ENCODE measurements at places on chromosomes 16 and 17.

- DNase-seq, result no peak
Measured at GRCh38 chr17:63543822-63544420, 6.4 kb upstream of the DCAF7 start.

- DNase-seq, result no peak
Measured at GRCh38 chr17:16158714-16159113, 56.6 kb downstream of the NCOR1 start.

GRCh38 chr16:27414788-27415431 lies 12.9 kb downstream of the IL21R start:
- DNase-seq, result no peak

DNA sequence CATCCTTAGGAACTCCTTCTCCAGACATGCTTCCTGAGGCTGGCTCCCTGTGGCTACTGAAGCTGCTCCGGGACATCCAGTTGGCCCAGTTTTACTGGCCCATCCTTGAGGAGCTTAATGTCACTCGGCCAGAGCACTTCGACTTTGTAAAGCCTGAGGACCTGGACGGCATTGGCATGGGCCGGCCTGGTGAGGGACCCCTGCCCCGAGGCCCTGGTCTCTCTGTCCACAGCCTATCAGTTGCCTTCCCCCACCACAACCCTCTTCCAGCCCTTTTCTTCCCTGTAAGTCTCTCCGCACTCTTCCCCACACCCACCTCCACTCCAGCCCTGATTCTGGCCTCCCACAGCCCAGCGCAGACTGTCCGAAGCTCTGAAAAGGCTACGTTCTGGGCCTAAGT lies 2.0 kb downstream of the TNK1 start:
- DNase-seq, result no peak

- no peak for DNase-seq
Measured at GRCh38 chr17:40956401-40957254, 10.1 kb downstream of the KRT39 start.

DNA sequence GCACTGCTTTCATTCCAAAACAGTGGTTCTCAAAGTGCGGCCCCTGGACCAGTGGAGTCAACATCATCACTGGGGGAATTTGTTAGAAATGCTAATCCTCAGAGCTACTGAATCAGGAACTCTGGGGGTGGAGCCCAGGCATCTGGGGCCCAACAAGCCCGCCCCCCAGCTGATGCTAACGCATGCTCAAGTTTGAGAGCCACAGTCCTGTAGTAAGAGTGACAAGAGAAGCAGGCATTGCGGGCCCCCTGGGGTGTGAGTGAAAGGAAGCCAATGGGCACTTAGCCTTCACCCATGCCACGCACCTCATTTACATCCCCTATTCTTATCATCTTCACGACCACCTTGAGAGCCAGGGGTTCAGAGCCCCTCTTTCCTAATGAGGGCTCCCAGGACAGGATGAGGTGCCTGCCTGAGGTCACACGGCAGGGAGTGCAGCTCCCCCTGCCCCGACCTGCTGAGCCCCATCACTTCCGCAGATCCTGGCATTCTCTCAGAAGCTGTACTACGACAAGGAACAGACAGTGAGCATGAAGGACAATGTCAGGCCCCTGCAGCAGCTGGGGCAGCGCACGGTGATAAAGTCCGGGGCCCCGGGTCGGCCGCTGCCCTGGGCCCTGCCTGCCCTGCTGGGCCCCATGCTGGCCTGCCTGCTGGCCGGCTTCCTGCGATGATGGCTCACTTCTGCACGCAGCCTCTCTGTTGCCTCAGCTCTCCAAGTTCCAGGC lies 9.1 kb downstream of the CA4 start:
- DNase-seq, result no peak

DNA sequence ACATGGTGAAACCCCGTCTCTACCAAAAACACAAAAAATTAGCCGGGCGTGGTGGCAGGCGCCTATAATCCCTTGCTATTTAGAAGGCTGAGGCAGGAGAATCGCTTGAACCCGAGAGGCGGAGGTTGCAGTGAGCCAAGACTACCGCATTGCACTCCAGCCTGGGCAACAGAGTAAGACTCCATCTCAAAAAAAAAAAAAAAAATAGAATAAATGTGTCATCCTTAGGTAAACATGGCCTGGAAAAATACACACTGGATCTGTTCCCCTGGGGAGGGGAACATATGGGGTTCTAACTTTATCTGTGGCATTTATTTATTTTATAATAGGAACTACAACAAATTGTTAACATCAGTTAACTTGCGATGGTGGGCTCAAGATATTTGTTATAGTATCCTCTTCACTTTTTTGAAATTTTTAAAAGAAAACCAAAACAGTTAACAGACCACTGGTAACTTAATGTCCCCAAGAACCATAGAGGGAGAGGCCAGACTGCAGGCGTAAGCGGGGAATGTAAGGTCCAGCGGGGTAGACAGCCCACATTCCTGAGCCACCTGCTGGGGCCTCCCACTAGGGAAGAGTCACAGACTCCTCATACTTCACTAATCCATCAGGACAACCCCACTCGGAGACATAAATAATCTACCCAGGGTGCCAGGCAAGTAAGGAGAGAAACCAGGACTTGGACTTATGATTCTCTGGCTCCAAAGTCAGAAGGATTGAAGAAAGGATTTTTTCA lies 12.5 kb upstream of the TXNDC11 start:
- DNase-seq, result no peak

DNA sequence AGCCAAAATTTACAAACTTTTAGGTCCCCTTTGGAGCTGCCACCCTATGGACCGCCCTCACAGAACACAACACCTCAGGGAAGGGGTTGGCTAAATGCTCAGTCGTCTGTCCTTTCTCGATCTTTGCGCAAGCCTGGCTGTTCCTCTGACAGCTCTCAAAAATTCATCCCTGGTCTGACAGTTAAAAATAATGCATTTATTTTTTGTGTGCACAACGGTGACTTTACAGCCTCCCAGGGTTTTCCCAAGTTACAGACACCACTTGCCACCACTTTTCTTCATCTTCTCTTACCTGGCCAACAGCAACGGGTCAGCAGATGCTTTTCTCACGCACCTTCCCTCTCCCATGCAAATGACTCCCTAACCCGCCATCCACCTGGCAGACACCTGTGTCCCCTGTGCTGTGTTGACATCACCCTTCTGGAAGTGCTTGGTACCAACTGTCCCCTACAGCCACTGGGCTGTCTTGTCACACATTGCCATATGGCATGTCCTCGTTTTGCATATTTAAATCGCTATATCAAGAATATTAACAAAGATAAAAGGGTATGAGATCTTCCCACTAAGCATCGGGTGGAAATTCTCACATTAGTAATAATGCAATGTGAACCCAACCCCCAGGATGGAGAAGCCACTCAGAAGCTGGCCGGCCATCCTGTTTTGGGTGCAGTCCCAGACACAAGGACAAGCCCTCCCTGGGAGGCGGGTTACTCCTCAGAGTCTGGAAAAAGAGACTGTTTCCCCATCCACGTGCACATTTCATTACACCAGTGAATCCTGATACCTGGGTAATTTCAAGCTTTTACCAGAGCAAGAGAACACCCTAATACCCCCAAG lies 187.0 kb downstream of the ZFHX3 start:
- DNase-seq, result no peak

- DNase-seq, result peak; percentile 46
Measured at GRCh38 chr17:77440560-77440981, 299.8 kb downstream of the SEC14L1 start.

DNA sequence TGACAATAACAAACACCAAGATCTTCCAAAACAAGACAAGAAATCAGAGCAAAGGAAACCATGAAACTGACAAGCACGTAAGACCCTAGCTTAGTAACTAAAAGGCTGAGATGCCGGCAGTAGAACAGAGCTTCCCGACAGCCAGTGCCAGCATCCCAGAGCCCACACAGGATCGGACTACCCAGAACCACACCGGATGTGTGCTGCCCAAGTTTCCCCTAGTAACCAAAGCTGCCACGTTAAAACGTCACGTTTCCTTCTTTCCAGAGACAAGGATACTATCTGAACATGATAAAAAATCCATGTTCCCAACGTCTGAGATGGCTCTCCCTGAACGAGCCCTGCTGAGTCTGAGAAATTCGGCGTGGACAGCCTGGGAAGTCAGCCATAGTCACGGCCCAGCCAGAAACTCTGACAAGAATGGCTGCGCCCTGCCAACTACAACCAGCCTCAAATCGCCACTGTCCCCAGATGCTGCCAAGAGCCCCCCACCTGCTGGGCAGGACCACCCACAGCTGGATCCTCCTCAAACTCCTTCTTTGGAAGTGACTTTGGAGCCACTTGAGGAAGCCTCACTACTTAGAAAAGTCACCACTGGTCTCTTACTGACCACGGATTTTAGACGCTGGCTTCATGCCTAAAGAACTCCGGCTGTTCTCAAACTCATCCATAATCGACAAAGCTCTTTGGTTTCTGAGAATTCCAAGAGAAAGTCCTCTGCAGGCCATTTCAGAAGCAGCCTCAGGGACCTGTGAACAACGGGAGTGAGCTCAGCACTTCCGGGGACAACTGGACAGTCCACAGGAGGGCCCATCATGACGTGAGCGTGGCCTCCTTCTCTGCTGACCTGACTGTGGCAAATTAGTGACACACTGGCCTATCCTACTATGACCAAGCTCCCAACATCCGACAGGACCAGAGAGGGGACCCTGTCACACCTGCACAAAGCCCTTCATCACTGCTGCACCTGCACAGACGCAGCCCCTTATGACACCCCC lies 16.7 kb downstream of the CCDC57 start:
- no peak for DNase-seq

DNA sequence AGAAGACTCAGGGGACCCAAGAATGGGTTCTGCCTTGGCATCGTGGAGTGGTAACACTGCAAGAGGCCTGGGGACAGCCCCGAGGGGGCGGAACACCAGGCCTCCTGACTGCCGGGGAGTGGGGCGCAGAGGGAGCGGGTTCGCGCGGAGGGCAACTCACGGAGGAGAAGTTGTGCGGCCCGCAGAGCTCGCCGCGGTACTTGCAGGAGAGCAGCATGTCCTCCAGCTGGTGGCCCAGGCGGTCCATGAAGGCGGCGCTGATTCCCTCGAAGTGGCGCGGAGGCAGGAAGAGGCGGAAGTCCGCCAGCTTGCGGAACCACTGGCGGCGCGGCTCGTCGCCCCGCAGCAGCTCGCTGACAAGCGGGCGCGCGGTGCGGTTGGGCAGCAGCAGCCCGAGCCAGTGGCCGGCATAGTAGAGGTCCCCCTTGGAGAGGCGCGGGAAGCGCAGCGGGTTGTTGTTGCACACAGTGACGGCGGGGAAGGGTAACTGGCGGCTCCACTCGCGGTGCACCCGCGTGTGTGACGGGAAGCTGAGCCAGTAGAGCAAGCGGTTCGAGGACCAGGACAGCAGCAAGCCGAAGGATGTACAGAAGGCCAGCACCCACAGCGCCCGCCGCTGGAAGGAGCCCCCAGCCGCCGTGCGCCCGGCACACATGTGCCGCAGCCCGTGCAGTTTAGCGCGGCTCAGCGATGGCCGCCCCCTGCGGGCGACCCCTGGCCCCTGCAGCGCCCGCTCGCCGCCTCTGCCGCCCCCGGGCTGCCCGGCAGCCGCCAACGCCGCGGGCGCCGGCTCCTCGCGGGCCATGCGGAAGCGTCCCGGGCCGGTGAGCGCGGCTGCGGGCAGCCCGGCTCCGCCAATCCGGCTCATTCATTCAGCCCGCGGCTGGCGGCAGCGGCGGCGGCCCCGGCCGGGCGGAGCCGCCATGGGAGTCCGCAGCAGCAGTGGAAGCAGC lies 1.6 kb downstream of the ASIC2 start:
- no peak for DNase-seq

DNA sequence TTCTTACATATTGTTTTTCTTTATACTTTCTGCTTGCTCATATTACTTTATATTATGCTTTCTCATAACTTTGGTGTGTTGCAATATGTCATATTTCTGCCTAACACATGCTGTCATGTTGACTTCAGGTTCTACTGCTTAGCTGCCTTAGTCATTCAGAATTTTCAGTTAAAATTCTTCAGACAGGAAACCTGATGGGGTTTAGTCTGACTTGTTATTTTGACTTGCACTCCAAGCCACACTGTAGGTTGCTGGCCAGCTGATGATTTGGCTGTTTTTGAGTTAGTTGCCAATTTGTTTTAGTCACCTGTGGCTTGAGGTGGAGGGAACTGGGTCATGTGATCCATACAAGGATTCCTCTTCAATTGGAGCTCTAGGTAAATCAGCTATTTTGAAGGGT lies 315.4 kb downstream of the MAP2K6 start:
- DNase-seq, result no peak

DNA sequence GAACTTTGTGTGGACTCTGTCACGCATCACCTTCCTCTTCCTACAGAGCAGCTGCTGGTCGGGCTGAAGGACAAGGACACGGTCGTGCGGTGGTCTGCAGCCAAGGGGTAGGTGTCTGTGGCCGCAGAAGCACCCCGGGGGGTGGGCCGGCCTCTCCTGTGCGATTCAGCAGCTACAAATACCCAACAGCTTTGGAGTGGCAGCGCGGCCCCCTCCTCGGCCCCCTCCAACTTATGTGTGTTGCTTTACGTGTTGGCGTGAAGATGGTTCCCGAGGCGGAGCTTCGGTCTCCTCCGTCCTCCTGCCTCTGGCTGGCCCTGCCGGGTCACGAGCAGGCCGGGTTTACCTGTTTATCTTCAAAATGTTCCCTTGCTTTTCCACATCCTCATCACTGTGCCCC lies 32.3 kb downstream of the ZNF750 start:
- no peak for DNase-seq

- DNase-seq, result no peak
Measured at GRCh38 chr16:55016515-55016914, 85.8 kb downstream of the IRX5 start.

GRCh38 chr17:72507370-72507769 lies 386.6 kb downstream of the SOX9 start:
- DNase-seq, result no peak

GRCh38 chr17:19610879-19611278 lies 37.7 kb upstream of the ALDH3A2 start:
- DNase-seq, result no peak

- no peak for DNase-seq
Measured at GRCh38 chr16:88920618-88921590, 54.4 kb upstream of the PABPN1L start.

DNA sequence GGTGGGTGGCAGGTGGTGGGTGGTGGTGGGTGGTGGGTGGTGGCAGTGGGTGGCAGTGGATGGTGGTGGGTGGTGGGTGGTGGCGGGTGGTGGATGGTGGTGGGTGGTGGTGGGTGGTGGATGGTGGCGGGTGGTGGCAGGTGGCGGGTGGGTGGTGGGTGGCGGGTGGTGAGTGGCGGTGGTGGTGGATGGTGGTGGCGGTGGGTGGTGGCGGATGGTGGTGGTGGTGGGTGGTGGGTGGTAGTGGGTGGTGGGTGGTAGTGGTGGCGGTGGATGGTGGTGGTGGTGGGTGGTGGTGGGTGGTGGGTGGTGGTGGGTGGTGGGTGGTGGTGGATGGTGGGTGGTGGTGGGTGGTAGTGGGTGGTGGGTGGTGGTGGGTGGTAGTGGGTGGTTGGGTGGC lies 423.8 kb upstream of the PSMD7 start:
- no peak for DNase-seq

Data from naive thymus-derived CD4-positive, alpha-beta T cell (primary cell).